Renal cortex interstitium (tissue), 15 donors: ENCODE measurements at places on chromosomes 3 and 15.

GRCh38 chr15:100021653-100022052 is 288.4 kb upstream of the LYSMD4 start:
- no peak for DNase-seq

GRCh38 chr3:190345027-190345821 is 23.0 kb upstream of the CLDN1 start:
- no peak for DNase-seq

DNA sequence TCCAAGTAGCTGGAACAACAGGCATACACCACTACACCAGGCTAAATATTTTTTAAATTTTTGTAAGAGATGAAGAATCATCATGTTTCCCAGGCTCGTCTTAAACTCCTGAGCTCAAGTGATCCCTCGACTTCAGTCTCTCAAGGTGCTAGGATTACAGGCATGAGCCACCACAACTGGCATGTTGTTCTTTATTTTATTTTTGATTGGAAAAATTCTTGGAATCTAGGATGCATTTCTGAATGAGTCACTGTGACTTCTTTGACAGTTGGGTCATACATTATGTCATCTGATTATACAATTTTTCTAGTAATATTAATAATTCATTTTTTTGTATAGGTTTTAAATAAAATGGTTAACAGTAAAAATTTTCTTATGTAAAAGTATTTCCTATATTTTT is 870.2 kb downstream of the SI start:
- no peak for DNase-seq

DNA sequence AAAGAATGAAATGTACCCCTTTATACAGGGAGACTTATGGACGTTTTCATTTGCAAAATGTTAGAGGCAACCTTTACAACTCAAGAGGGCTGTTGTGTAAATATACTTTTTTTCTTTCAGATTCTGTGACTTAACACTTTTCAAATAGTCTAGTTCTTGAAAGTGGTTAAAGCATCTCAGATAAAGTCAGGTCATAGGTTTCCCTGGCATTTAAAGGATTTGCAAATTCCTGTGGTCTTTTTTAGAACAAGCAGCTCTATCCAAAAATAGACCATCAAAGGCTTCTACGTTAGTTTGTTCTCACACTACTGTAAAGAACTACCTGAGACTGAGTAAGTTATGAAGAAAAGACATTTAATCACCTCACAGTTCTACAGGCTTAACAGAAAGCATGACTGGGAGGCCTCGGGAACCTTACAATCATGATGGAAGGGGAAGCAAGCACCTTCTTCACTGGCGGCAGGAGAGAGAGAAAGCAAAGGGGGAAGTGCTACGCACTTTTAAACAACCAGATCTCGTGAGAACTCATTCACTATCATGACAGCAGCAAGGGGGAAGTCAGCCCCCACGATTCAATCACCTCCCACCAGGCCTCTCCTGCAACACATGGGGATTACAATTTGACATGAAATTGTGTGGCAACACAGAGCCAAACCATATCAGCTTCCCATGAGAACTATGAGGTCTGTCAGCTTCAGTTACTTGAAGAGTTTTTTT is 23.3 kb upstream of the GABRR3 start:
- DNase-seq = no peak

GRCh38 chr3:194870394-194871110 is 184.9 kb downstream of the FAM43A start:
- DNase-seq = no peak

- DNase-seq = no peak
These were observed 187.2 kb downstream of the CADPS start for GRCh38 chr3:62688050-62688449.

DNA sequence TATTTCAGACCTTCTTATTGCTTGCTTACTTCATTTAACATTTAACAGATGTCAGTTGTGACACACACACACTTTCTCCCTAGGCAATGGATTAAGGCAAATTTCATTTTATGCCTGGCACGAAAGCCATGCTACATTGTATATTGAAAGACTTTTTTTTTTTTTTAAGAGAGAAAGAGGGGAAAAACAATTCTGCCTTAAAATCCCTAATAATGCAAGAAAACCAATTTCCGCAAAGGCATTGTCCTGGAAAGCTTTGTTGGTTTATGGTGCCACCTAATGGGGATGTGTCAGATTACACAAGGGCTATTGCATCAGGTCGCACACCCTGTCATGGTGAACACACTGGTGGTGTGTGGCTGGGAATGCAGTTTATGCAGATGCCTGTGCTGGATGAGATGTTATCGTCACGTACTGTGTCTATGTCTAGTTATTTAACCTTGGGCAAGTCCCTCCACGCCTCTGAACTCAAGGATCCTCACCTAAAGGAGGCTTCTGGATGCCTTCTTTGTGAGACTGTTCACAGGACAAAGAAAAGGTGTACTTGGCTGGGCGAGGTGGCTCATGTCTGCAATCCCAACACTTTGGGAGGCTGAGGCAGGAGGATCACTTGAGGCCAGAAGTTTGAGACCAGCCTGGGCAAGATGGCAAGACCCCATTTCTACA is 37.3 kb upstream of the RFTN1 start:
- peak; percentile 78 for DNase-seq

DNA sequence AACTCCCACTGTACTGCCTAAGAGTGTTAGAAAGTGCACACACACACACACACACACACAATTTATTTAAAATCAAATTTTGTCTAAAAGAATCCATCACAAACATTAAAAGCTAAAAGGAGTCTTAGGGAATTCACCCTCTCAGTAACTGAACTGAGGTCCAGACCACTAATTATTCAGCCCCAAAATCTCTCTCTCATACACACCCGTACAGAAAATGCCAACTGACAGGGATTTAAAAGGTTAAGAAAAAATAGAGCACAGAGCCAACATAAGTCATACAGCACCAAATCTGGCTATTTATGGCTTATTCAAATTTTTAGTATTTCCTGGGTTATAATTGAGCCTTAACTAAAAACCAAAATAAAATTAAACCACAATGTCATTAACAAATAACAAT is 20.7 kb downstream of the GBE1 start:
- DNase-seq = no peak

- DNase-seq = no peak
These were observed 22.2 kb upstream of the IDH2 start for GRCh38 chr15:90124507-90124906.

DNA sequence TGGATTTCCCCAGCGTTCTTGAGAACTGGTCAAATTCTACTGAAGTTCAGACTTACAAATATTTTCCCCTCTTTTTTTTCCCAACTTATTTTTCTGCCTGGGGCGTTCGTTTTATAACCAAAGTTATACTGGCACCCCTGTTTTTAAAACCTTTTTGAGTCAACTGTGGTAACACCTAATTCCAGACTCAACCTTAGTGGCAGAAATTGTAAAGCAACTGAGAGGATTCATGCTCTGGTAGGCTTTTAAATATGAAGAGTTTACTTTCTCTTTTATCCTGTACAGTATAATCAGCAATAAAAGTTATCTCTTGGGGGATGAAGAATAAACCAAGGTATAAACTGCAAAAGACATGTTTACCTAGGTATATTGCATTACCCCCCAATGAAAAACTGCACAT is 2.3 kb downstream of the IL5RA start:
- no peak for DNase-seq

- no peak for DNase-seq
These were observed 17.1 kb upstream of the IDH2 start for GRCh38 chr15:90119367-90119766.

DNA sequence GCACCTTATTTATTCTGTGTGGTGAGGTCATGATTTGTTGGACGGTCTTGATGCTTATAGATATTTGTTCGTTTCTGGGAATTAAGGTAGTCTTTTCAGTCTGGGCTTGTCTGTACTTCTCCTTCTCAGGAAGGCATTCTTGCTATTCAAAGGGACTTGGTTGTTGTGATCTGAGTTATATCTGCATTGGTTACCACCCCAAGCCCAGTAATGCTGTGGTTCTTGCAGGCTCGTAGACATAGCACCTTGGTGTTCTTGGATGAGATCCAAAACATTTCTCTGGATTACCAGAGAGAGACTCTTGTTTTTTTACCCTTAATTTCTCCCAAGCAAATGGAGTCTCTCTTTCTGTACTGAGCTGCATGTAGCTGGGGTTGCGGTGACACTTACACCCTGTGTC is 128.0 kb upstream of the CBLB start:
- no peak for DNase-seq
